ENCODE measurements at places on chromosomes 4 and X.

GRCh38 chr4:139509727-139510410 is 46.1 kb downstream of the SETD7 start:
- no peak for DNase-seq

- DNase-seq = no peak
Observed at GRCh38 chr4:142706381-142706780, 139.7 kb downstream of the INPP4B start.

DNA sequence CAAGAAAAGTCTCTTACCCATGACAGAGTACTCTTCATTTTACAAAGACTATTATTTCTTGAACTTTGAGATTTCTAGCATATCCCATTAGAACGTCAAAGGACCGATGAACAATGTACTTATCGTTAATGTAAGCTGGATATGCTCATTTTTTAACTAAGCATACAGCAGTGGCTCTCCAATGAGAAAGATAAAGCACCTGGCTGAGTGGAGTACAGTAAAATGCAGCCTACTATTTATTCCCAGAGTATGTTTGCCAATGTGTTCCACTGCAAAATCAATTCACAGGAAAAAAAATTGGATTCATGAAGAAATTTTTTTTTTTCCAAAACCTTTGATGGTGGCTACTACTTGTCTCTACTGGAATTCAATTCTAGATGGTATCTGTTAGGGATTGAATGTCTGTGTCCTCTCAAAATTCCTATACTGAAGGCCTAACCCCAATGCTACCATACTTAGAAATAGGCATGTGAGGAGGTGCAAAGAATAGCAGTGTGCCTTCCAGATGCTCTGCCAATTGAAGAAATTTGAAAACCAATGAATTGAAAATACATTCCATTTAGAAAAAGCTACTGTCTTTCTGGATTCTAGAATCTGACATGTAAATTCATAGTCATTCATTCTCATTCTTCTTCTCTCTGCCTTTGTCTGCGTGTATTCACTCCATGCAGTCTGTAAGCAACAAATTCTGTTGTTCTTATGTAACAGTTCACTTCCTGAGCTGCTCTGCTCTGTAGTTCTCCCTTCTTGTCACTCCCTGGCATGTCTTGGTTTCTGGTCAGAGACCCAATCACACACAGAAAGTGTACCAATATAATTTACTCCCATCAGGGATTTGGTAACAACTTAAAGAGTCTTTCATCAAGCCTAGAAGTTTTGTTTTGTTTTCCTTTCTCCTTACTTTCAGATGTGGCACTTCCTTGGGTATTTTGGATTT is 61.4 kb downstream of the PAPSS1 start:
- peak; percentile 40 for DNase-seq

- no peak for DNase-seq
Observed at GRCh38 chr4:137656661-137657060, 124.4 kb upstream of the PCDH18 start.

- no peak for DNase-seq
Observed at GRCh38 chr4:88854481-88854880, 156.9 kb upstream of the NAP1L5 start.

GRCh38 chr4:48134081-48134480 is at the start of gene TXK:
TXK (minus strand) TSS chr4:48134250; CDS start chr4:48134170, 80 bp downstream.
- DNase-seq = no peak

- no peak for DNase-seq
Observed at GRCh38 chr4:75985116-75985515, 5.6 kb downstream of the SDAD1 start.

DNA sequence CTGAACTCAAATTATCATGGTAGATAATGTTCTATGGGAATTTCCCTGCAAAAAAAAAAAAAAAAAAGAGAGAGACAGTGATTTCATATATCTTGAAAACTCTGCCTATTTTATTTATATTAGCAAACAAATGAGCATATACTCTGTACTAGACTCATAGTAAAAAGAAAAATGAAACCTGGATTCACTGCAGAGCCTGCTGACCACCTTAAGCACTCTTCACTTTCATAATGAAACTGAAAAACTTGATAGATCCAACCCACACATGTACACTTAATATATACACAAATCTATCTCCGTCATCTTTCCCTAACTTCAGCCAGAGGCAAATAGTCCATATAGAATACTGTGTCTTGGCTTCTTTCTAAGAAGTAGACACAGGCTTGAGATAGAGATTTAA is 226.1 kb upstream of the KCNIP4 start:
- DNase-seq = no peak

GRCh38 chr4:14559646-14560045 is 442.6 kb upstream of the CPEB2 start:
- DNase-seq = no peak

DNA sequence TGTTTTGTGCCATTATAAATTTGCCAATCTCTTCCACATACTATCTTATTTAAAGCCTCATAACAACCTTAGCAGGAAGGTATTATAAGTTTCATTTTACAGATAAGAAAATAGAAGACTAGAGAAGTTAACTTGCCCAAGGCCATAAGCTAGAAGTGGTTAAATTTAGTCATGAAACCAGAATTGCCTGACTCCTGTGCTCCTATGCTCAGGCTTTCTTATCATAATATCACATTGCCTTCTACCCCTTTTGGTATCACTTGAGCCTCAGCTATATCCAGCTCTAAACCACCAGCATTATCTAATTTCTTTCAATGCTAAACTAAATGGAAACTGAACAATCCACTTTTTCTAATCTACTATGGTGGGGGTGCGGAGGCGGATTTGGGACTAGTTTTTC is 164.7 kb downstream of the GBA3 start:
- DNase-seq = no peak

Data from inflammatory macrophage treated with lipopolysaccharide for 4 hours (primary cell).